ENCODE measurements at places on chromosomes 6 and 20. TPM values are rescaled to one million over a fixed set of nuclear protein-coding genes. Genes with fewer than 3 reads are reported as not detected.

PRL gene
- total RNA-seq: not detected

KCNS1 gene
- total RNA-seq: 0.11 TPM

GHRH gene
- not detected for total RNA-seq

DSP gene
- 0.13 TPM for total RNA-seq

PNPLA1 gene
- total RNA-seq: not detected

LRP11 gene
- 1.4 TPM for total RNA-seq

PSMB9 gene
- total RNA-seq: 325 TPM

BPI gene
- total RNA-seq: not detected

C20orf204 gene
- total RNA-seq: 7.6 TPM

SLC25A27 gene
- total RNA-seq: not detected

OTOR gene
- not detected for total RNA-seq

SRMS gene
- not detected for total RNA-seq

NCOA3 gene
- 57.4 TPM for total RNA-seq

RFX6 gene
- total RNA-seq: not detected
